ENCODE measurements at places on chromosomes 12 and 14.

DNA sequence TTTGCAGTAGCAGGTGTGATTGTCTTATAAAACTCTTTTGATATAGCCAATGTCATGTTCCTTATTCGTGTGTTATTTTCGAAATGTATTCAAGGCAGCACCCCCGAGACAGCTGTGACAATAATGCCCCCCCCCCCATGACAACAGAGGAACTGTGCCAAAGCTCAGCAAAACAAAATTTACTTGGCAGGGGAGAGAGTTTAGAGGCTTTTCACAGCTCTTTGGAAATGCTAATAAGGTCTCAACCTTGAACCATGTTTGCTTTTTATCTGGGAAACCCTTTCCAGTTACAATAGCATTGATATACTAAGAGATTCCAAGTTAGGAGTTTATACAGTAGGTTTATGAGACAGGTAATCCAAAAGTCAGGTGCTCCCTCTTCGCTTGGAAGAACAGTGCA lies 56.4 kb upstream of the USP44 start:
- DNase-seq = no peak

- DNase-seq = no peak
These were observed 34.6 kb upstream of the MIS18BP1 start for GRCh38 chr14:45287610-45288009.

- no peak for DNase-seq
These were observed 84.4 kb upstream of the ETV6 start for GRCh38 chr12:11564984-11565651.

DNA sequence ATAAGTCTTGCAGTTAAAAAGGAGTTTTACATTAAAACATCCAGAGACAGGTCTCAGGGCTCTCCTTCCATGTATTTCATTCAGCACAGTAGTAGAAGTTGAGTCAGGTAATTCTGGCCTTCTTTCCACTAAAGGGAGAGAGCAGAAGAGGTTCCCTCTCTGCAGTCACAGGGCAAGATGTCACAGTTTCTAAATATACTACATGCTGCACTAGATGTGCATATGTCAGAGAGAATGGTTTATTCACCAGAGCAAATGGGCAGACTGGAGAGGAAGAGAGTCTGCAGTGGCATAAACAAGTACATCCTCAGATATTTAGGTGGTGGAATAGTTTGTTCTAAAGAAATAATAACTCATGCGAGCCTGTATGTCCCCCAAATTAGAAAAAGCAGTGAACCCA lies 132.0 kb downstream of the KICS2 start:
- DNase-seq = no peak

DNA sequence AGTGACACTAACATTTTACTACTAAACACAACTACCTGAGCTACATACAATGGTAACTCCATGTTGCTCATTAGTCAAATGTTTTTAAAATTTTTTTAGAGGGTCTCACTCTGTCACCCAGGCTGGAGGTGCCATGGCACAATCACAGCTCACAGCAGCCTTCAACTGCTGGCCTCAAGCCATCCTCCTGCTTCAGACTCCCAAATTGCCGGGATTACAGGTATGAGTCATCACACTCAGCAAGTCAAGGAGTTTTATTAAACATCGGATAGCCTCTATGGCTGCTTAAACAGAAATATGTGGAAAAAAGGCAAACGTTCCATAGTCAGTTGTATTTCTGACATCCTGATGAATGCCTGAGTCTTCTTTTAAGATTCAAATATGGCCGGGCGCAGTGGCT lies 11.1 kb upstream of the NPFF start:
- no peak for DNase-seq

GRCh38 chr12:32201976-32202375 lies 95.3 kb downstream of the BICD1 start:
- no peak for DNase-seq

- no peak for DNase-seq
These were observed 33.6 kb upstream of the HIF1A start for GRCh38 chr14:61661471-61662400.

- no peak for DNase-seq
These were observed 218.0 kb downstream of the DUSP6 start for GRCh38 chr12:89134213-89134770.

DNA sequence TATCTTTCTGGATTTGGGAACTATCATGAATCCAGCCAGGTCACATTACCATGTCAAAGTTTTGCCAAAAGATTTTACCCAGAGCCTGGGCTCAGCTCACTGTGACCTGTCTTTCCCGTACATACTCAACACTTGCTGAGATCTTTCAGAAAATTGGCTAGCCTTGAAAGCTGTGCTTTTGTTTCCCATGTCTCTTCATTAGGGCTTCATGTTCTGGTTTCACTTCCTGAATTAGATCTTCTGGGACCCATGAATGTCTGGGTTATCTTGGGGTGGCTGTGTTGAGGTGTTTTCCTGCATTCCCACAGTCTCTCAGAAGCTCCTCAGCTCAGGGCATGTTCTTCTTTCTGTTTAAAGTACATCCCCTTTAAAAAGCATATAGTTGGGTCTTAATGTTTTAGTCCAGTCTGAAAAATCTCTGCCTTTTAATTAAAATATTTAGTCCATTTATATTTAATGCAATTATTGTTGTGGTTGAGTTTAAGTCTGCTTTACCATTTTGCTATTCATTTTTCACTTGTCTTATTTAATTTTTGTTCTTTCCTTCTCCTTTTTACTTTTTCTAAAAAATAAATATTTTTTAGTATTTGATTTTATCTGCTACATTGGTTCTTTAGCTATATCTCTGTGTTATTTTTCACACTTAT lies 242.7 kb downstream of the VRK1 start:
- DNase-seq = no peak

DNA sequence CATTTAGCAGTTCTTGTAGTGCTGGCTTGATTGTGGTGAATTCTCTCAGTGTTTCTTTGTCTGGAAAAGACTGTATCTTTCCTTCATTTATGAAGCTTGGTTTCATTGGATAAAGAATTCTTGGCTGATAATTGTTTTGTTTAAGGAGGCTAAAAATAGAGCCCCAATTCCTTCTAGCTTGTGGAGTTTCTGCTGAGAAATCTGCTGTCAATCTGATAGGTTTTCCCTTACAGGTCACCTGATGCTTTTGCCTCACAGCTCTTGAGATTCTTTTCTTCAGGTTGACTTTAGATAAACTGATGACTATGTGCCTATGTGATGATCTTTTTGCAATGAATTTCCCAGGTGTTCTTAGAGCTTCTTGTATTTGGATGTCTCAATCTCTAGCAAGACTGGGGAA lies 1508.5 kb upstream of the FLRT2 start:
- no peak for DNase-seq

DNA sequence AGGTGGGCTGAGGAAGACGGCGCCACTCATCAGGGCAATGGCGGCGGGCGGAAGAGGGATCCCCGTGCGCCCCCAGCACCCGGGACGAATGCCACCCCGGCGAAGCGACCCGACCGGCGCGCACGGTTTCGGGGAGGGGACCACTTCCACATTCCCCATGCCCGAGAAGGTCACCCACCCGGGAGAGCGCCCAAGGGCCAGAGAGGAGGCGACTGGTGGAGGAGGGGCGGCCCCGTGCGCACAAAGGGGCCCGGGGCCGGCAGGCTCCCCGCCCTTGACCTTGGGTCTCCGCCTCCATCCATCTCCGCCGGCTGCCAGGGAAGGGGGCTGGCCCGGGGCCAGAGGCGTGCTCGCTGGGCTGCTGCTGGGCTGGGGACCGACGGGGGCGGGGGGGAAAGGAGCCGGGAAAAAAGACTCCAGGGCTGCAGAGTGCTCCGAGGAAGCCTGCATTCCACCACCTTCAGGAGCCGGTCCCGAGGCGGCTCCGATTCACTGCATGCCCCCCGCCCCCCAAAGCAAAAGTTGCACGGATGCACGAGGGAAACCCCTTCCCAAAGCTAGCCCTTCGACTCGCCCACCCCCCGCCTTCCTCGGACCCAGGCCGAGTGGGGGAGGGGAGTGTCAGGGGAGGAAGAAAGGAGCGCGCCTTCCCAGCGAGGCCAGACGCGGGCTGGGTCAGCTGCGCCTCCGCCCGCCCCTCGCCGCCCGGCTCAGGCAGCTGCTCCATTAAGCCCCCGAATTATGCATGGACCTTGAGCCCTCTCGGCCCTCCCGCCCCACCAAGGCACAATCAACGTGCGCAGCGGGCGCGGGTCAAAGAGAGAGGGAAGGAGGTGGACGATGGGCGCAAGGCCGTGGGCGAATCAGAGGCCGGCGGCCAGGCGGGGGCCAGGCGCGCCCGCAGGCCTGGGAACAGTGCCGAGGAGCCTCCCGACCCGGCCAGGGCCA lies 26.2 kb downstream of the BCL11B start:
- DNase-seq = peak; percentile 61

DNA sequence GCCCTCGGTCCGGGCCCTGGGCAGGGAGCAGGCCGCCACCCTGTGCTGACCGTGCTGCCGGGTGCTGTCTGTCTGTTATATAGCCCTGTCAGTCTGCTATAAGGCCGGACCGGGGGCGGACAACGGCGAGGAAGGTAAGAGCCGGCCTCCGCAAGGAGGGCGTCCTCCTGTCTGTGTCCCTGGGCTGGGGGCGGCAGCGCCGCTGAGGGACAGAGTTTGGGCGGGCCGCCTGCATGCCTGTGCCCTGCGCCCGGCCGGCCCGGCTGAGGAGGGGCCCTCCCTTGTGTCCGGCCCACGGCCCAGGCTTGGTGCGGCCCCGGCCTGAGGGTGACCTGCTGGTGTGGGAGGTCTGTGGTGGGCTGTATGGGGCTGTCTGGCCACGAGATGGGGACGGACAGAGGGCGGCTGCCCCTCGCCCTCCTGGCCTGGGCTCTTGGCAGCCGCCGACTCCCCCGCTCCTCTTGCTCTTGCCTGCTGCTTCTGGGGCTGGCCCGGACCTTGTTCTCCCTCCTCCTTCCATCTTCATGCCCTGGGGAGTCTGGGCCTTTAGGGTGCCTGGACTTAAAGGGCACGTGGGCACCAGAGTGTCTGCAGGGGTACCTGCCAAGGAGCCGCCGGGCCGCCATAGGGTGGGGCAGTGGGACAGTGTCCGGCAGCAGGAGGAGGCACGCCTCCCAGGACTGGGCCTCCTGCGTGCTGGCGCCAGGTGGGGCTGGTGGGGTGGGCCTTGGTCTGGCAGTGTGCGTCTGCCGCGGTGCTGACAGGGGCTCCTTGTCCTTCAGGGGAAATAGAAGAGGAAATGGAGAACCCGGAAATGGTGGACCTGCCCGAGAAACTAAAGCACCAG lies 25.1 kb upstream of the CRIP2 start:
- DNase-seq = no peak

- no peak for DNase-seq
These were observed 457.7 kb upstream of the TMEM132C start for GRCh38 chr12:127809275-127809674.

DNA sequence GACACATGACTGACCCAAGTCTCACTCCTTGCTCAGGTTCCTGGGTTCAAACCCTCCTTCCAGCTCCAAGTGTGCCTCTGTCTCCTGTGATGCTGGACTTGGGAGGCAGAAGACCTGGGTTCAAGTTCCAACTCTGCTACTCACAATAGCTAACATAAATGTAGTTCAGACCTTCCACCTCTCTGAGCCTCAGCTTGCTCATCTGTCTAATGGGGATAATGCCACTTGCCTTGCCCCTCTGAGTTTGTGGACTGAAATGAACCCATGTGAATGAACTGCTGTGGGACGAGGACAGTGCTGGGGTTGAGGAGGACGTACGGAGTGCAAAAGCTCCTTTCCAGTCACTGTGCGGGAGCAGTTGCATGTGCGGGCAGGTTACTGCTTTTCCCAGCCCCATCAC lies 40.9 kb downstream of the ACADS start:
- no peak for DNase-seq

- no peak for DNase-seq
These were observed 61.3 kb upstream of the RESF1 start for GRCh38 chr12:31897781-31898503.

DNA sequence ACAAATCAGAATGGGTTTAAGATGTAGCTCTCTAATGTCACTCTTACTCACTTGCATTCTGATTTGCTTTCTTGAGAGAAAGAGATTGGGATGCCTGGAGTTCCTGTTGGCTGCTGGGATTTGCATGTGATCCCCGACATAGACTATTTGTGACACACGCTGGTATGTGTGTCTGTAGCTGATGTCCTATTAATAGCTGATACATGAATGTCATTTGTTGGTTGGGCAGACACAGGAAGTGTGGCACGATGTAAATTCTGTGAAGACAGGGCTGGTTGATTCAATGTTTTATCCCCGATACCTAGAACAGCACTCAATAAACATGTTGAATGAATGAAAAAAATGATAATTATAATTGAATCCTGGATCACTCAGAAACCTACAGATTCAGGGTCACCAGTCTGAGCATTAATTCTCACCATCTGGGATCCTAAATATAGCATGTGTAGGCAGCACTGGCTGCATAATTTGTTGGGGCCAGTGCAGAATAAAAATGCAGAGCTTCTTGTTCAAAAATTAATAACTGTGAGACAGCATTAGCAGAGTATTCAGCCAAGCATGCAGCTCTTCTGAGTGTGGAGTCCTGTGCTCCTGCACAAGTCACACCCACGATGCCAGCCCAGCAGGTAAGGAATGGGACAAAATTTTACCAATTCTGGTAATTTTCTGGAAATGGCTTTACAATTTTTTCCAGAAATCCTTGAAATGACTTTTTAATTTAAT lies 35.5 kb upstream of the SOCS2 start:
- no peak for DNase-seq

DNA sequence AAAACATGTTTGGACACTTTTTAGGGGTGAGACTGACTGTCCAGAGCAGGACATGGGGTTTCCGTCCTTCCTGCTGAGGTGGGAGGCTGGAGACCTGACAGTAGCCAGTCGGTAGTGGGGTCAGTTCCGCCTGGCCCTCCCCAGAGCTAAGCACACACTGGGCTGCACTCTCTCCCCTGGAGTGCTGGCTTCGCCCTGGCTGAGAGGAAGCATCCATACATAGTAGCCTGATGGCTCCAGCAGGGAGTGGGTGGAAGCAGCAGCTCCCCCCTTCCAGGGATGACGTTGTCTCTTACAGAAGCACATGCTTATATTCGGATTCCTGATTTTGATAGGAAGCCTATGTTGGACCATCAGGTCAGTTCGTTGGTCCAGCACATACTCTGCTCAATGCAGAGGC lies 40.4 kb downstream of the SFSWAP start:
- DNase-seq = no peak

DNA sequence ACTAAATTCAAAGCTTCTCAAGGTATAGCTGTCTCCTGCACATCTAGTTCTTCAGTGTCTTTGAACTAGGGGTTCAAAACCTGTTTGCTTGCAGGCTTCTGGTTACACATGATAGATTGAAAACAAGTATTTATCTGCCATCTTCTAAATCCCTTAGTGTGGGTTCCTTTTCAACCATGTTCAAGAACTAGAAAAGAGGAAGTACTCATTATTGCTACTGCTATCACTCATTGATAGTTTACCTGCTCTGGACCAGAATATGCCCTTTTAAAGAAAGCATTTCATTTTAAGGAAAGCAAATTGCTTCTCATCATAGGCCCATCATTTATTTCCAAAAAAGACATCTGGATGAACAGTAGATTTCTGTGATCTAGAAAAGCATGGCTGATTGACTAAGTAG lies 37.1 kb upstream of the VSX2 start:
- DNase-seq = no peak

DNA sequence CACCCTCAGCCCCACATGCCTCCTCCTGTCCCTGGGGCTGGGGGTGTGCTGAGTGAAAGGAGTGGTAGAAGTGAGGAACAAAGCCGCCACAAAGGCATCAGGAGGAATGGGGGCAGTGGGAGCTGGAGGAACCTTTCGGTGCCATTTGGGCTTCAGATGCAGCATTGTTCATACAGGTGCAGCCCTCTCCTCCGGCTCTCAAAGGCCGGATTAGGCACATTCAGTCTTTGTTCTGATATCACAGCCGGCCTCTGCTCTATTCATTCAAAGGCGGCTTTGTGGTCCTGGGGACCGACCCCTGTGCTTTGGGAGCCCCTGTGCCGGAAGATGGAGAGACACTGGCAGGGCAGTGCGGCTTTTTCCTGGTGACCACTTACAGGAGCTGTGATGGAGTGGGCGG lies 53.2 kb downstream of the SMOC1 start:
- DNase-seq = no peak

Measured in NT2/D1 (cell line).